Foreskin keratinocyte (primary cell): ENCODE measurements at places on chromosomes 4 and X. TPM values are rescaled to one million over a fixed set of nuclear protein-coding genes. Genes with fewer than 3 reads are reported as not detected.

The GSPT2 gene
- polyA plus RNA-seq, result 2.3 and 2.6 TPM in 2 replicates

The ETDA gene
- not detected in 2 replicates for polyA plus RNA-seq

The TGIF2LX gene
- not detected in 2 replicates for polyA plus RNA-seq

The PDZD4 gene
- 0.03 and 0.07 TPM in 2 replicates for polyA plus RNA-seq

The RP2 gene
- 3.2 and 4.1 TPM in 2 replicates for polyA plus RNA-seq

The IL15 gene
- 0.67 and 1.1 TPM in 2 replicates for polyA plus RNA-seq

The SOX3 gene
- polyA plus RNA-seq, result not detected in 2 replicates

The UGT2B17 gene
- polyA plus RNA-seq, result not detected in 2 replicates

The SLC39A8 gene
- 2.8 and 5.7 TPM in 2 replicates for polyA plus RNA-seq

The IGFBP7 gene
- polyA plus RNA-seq, result 239 and 292 TPM in 2 replicates

DNA sequence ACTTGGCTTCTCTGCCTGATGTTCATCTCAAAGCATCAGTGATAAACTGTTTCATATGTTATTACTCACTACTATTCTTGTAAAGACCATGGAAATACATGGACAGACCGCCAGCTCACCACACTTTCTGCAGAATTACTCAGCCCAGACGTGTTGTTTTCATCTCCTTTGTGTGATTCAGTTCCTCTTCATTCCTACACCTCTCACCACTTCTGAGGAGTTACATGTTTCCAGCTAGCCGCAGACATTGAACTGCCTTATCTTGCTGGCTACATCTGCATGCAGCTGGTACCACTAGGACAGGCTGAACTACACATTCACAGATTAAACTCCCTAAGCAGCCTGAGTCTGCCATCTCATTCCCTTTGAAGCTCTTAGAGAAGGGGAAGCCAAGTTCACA lies 443.2 kb upstream of the FGF16 start:
- DNase-seq, result peak; percentile 44

DNA sequence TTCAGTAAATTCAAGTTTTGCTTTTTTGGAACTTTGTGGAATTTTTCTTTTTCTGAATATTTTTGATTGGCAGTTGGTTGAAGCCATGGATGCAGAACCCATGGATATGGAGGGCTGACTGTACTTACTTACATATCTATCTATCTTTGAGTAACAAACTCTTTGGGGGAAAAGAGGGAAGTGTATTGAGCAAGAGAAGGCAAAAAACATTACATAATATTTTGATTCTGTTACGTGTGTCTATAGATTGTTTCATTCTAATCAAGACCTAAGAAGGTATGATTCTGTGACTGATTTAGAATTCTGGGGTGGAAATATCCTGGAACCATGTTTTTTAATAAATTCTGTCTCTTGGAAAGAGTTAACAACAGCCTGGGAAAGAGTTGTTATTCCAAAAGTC lies 31.5 kb downstream of the GRSF1 start:
- DNase-seq, result no peak

- no peak for DNase-seq
Measured at GRCh38 chrX:13700380-13700779, 11.5 kb downstream of the RAB9A start.

GRCh38 chr4:168849030-168849675 lies 160.9 kb downstream of the CBR4 start:
- DNase-seq, result no peak

GRCh38 chrX:24668111-24668510 lies 21.0 kb upstream of the PCYT1B start:
- DNase-seq, result no peak

DNA sequence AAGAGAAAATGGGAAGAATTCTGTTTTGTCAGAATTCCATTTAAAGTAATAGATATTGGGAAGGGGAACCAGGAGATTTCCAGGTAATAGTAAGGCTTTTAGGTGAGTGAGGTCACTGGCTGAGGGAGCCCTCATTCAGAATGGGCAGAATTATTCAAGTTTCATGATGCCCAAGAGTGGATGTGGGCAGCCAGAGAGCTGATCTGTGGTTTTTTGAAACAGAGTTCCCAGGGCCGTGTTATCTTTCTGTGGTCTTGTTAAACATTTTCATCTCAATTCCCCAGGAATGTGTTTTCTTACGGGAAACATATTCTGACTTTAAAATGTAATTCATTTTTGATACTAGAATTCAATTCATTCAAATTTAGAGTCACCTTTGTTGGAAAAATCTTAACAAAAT lies 182.0 kb upstream of the AADAT start:
- no peak for DNase-seq

GRCh38 chrX:95953564-95953963 lies 731.1 kb upstream of the DIAPH2 start:
- no peak for DNase-seq

DNA sequence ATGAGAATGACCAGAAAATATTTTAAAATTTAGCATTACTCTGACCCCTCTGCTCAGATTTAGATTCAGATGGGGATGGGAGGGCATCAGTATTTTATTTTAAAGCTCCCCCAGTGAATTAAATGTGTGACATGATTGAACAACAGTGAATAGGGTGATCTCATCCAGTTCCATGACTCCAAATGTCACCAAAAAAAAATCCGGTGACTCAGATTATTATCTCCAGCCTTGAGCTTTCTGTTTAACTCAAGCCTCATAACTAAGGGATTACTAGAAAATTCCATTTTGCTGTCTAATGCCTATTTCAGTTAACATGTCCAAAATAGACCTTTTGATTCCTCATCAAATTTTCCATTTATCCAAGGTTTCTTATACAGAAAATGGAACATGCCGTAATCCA lies 121.8 kb upstream of the TMEM47 start:
- DNase-seq, result peak; percentile 57

- no peak for DNase-seq
Measured at GRCh38 chrX:118961866-118962560, 12.4 kb upstream of the LONRF3 start.

GRCh38 chr4:140174543-140174942 lies 20.6 kb upstream of the MAML3 start:
- no peak for DNase-seq

GRCh38 chrX:11287505-11287904 lies 5.7 kb upstream of the AMELX start:
- DNase-seq, result no peak

GRCh38 chrX:70508296-70508911 lies 63.8 kb downstream of the DLG3 start:
- DNase-seq, result no peak

GRCh38 chr4:80306260-80306659 lies 29.3 kb upstream of the CFAP299 start:
- DNase-seq, result peak; percentile 65
